RCC 7860 (cell line): ENCODE measurements at places on chromosomes 4 and X.

GRCh38 chrX:15653961-15654360 is 10.6 kb downstream of the CLTRN start:
- no peak for DNase-seq

DNA sequence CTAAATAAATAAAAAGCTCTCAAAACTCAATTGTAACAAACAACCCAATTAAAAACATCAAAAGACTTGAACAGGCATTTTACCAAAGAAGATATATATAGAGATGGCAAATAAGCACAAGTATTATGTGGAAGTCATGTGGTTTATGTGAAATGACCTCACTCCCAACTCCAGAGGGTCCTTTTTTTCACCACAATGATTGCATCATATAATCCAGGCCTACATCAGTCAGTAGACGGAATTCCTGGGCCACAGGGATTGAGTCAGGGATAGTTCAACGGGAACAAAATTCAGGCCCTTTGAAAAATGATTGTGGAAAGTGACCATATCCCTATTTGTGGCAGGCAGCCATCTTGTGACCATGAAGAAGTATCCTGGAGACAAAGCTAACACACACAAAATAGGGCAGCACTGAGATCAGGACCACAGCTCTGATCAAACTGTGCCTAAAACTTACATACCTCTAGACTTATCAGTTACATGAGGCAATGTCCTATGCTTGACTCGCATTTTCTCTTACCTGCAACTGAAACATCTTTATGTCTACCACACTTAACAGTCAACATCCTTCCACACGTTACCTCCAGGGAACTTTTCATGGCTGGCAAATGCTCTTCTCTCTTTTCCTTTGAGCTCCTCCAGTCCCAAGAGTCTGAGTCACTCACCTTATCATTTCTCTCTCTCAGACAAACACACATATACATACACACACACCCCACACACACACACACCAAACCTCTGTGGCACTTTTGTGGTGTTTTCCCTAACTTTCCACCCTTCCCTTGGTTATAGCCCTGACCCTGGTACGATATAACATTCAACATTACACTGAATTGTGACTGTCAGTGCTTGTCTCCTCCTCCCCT is 113.5 kb downstream of the PHF8 start:
- peak; percentile 26 for DNase-seq

DNA sequence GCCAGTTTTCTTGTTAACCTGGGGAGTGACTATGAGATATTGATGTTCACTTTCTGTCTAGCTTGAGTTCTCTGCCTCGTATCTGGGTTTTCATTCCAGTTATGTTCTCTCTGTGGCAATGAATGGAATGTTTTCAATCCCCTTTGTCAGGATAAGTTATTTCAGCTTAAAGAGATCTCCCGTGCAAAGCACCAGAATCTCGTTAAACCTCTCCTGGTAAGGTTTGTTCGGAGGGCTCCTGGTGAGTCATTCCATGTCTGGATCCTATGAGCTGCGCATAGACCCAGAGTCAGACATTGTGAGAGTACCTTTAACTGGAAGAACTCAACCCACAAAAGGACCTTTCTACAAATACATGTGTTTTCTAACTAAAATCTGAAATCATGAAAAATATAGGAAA is 51.0 kb downstream of the KDR start:
- DNase-seq, result no peak

DNA sequence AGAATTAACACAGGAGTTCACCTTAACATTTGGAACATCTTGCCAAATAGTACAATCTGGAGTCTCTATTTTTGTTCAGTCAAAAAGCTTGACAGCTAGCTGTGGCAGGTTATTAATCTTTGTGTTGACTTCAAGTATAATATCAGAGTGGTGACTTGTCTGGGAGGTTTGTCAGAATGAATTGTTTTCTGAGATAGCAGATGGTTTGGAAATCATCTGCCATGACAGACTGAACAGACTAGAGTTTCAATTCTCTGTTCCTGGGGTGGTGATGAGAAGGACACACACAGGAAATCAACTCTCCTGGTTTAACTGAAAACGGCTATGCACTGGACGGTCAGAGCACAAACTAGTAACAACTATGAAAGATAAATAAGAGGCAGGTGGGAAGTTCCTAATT is 203.3 kb upstream of the EMCN start:
- DNase-seq, result no peak

DNA sequence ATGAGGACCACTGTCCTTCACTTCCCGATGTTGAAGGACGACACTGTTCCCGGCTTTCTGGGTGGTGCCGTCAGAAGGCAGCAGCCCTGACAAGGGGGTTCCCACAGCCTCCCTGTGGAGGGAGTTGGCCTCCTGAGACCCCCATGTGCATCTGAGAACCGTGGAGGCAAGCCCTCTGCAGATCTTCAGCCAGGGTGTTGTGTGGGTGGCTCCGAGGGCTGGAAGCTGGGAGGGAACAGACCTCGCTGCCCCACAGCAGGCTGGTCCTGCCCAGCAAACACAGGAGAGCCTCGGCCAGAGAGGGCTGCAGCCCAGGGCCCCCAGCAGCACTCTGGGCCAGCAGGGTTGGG is 16.2 kb downstream of the DGKQ start:
- no peak for DNase-seq

- DNase-seq, result no peak
These were observed 155.6 kb downstream of the CBR4 start for GRCh38 chr4:168854350-168854921.

- no peak for DNase-seq
These were observed 32.5 kb upstream of the SLC2A9 start for GRCh38 chr4:10053635-10054453.

- no peak for DNase-seq
These were observed 2.7 kb downstream of the RASL11B start for GRCh38 chr4:52864793-52865192.

DNA sequence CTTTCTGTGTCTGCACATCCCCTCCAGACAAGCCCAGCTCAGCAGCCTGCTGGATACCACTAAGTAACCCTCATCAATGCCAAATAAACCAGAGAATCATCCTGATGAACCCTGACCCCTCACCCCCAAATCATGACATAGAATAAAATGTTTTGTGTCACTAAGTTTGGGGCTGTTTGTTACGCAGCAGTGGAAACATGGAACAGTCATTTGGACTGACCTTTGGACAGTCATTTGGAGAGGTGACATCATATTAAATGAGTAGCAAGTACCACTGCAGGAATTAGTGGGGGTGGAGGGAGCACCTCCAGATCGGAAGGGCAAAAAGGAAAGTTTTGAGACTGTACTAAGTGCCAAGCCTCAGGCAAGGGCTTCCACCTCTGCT is 55.6 kb upstream of the MSX1 start:
- no peak for DNase-seq

GRCh38 chr4:81287101-81287500 is 72.1 kb upstream of the PRKG2 start:
- DNase-seq, result no peak

- DNase-seq, result no peak
These were observed 69.2 kb downstream of the PHKA1 start for GRCh38 chrX:72644946-72645345.

DNA sequence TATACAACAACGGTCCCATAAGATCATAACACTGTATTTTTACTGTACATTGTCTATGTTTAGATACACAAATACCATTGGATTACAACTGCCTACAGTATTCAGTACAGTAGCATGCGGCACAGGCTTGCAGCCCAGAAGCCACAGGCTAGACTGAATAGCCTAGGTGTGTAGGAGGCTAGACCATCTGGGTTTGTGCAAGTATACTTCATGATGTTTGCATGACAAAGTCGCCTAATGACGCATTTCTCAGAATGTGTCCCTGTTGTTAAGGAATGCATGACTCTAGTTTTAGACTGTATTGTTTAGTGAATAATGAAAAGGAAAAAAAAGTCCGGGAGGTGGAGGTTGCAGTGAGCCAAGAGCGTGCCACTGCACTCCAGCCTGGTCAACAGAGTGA is 56.5 kb upstream of the C4orf50 start:
- DNase-seq, result no peak

GRCh38 chr4:52954560-52955170 is 92.5 kb downstream of the RASL11B start:
- no peak for DNase-seq

- DNase-seq, result no peak
These were observed 49.0 kb upstream of the SLC16A2 start for GRCh38 chrX:74372272-74372671.

DNA sequence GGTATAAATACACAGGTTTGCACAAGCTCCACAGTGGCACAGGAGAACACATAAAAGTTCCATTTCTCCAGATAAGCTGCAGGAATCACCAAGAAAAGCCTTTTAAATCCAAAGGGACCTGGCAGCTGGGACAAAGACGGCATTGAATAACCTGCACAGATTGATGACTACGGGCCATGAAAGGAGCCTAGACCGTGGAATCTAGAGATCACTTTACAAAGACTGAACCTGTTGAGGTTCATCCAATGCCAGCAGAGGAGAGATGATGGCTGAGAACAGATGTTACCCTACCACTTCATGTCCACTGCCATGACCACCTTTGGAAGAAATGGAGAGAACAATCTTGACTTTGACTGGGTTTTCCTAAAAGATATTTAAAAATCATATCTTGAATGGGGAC is 88.7 kb downstream of the PRSS12 start:
- DNase-seq, result no peak

DNA sequence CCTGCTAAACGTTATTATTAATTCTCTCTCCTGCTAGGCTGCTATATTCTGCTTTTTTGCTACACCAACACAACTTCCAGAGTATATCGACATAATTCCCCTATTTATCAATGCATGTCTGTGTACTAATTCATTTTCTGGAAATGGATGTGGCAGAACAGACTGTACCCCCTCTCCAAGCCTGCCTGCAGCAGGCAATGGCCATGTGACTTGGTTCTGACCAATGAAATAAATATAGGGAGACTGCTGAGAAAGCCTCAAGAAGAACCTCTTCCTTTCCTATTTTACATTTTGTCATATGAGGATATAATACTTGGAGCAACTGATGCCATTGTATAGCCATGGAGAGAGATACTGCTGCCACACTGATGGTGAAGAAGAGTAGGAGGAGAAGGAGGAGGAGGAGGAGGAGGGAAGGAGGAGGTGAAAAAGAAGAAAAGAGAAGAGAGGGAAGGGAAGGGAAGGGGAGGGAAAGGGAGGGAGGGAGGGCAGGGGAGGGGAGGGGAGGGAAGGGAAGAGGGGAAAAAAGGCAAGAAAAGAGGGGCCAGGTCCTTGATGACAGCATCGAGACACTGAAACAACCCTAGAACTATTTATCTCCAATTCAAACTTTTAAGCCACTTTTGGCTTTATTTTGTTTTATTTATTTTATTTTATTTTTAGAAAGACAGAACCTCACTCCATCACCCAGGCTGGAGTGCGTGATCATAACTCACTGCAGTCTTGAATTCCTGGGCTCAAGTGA is 57.0 kb upstream of the SPP1 start:
- no peak for DNase-seq

DNA sequence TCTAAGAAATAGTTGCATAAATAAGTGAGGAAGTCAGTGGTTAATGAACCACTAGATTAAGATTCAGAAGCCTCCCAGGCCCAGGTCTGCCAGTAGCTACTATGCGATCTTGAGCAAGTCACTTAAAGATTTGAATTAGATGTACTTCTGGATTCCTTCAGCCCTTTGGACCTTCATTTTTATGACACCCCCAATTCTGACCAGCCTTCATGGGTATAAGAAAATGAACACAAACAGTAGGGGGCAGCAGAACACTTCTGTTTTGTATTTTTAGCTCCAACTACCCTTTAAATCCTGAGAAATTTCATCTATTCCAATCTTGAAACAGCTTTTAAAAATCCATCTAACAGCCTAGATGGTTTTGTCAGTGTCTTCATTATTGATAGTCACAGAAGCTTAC is 19.0 kb downstream of the TMEM47 start:
- DNase-seq, result peak; percentile 12

- DNase-seq, result no peak
These were observed 12.2 kb downstream of the KLHL34 start for GRCh38 chrX:21645886-21646285.

DNA sequence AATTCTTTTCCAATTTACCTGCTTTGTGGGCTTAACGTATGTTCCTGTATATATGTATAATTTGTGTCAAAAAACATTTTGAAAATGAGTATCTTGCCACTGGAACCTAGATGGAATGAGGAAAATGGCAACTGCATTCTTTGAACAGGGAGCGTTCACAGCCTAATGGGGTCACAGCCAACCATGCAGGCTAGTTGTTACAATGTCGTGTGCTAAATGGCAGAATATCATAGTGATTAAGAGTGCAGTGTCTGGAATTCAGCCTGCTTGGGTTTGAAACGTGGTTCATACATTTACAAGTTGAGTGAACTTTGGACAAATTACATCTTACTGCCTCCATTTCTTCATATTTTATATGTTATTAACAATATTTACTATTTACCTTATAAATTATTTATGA is 70.8 kb downstream of the PCDH7 start:
- DNase-seq, result no peak

GRCh38 chr4:77731656-77732055 is 87.5 kb downstream of the CNOT6L start:
- DNase-seq, result no peak

GRCh38 chrX:154505734-154506133 is 10.3 kb downstream of the FAM3A start:
- DNase-seq, result peak; percentile 62

DNA sequence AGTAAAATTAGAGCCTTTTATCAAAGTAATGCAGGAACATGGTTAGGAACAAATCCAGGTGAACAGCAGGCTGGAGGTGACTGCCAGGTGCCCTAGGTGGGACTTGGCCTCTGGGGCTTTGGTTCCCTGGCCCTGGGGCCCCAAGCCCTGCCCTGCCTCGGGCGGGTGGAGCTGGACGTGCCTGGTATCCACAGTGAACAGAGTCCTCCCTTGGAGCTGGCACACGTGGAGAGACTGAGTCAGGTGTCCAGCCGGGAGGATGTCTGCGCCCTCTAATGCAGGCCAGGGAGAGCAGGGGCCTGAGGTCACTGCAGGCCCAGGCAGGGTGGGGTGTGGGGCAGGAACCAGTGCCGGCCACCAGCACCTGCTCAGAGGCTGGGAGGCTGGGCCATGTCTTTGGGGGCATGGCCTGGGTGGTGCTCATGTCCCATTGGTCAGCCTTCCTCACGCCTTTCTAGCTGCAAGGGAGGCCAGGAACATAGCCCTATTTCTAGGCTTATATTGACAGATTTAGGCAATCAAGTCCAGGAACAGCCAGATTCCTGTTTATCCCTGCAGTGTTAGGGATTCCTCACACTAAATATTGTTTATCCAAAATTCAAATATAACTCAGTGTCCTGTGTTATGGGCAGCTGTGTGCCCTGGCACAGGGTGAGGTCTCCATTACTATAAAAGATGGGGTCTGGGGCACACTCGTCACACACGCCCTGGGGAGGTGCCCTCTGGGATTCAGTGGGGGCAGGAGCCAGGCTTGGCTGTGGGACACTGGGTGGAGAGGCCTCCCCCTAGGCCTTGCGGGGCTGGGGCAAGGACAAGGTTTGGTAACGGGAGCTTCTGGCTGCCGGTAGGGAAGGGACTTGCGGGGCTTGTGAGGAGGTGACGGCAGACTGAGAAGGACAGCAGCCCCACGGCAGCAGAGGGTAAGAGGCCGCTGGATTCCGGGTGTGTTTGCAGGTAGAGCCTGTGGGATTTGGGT is 14.3 kb upstream of the NAT8L start:
- DNase-seq, result no peak

DNA sequence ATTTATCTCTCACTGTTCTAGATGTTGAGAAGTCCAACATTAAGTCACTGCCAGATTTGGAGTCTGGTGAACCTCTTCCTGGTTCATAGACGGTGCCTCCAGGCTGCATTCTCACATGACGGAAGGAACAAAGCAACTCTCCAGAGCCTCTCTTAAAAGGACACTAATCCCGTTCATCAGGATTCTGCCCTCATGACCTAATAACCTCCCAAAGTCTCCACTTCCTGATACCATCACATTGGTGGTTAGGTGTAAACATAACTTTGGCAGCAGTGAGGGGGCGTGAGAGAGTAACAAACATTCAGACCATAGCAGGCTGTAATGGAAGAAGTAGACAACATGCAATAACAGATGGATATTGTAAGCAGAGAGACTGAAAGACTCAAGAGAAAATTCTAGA is 388.6 kb downstream of the PDHA2 start:
- DNase-seq, result no peak
